Activated CD4-positive, alpha-beta memory T cell treated with anti-CD3 and anti-CD28 coated beads for 36 hours (primary cell): ENCODE measurements at places on chromosomes 4 and X. TPM values are rescaled to one million over a fixed set of nuclear protein-coding genes. Genes with fewer than 3 reads are reported as not detected.

DNA sequence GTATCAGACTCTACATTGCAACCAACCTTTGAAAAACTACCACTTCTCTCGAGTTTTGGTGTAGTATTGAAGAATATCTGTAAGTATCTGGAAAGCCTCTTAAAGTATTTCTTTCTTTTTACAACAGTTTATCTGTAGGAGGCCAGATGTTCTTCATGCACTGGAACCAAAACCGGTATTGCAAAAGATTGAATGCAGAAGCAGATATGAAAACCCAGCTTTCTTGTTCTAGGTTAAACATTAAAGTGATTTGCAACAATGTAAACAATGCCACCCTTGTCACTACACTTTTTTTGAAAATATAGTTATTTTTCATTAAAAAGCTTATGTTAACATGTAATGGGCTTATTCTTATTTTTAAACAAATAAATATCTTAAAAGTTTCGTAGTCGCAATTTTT, 27.2 kb downstream of the PLS3 start:
- no peak overlapping the region for H3K4me3 ChIP-seq
- no peaks in the 10 kb centered on the region for H3K36me3 ChIP-seq
- no peaks in the 10 kb centered on the region for H3K4me1 ChIP-seq
- H3K27me3 ChIP-seq, result no peaks in the 10 kb centered on the region
- no peak for DNase-seq
- no peak overlapping the region for H3K27ac ChIP-seq

GRCh38 chr4:42574870-42575430, 82.0 kb downstream of the ATP8A1 start:
- no peak for DNase-seq
- H3K27me3 ChIP-seq, result no peaks in the 10 kb centered on the region
- no peak overlapping the region for H3K27ac ChIP-seq
- peaks cover 5% of the 10 kb centered on the region for H3K4me1 ChIP-seq
- H3K4me3 ChIP-seq, result no peak overlapping the region

DNA sequence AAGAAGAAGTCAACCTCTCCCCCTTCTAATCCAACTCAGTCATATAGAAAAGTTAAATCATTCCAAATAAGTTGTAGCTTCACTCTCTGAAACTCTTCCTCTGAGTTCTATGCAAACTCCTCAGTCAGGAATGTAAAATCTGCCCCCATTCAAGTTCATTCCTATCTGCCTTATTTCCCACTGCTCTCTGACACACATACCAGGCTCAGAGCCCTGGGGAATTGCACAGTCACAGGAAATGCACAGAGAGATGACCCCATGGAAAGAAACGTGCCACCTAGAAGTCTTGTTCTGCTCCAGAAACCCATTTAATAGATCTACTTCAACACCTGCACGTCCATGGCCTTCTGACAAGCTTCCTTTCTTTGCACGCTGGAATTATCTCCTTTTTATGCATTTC, 236.0 kb upstream of the VCX3A start:
- no peak overlapping the region for H3K4me3 ChIP-seq
- no peak for DNase-seq
- H3K27me3 ChIP-seq, result no peaks in the 10 kb centered on the region
- no peaks in the 10 kb centered on the region for H3K4me1 ChIP-seq
- no peak overlapping the region for H3K27ac ChIP-seq

GRCh38 chr4:106898621-106899230, 137.4 kb downstream of the DKK2 start:
- DNase-seq, result peak; percentile 12
- H3K36me3 ChIP-seq, result no peaks in the 10 kb centered on the region
- no peak overlapping the region for H3K4me3 ChIP-seq
- no peak overlapping the region for H3K27ac ChIP-seq

DNA sequence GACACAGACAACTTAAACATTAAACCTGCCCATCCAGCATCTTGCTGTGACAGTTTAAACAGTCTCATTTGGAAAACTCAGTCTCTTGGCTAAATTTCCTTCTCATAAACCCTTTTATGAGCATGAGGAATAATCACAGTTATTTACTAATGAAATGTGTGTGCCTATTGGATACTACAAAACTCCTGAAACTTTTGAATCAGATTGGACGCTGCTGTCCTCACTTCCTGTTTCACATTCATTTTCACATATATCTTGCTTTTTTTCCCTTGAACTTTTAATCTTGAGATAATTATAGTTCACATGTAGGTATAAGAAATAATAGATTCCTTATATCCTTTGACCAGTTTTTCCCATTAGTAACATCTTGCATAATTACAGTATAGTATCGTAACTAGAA, 111.7 kb downstream of the CDKL5 start:
- H3K4me3 ChIP-seq, result no peak overlapping the region
- H3K27me3 ChIP-seq, result no peaks in the 10 kb centered on the region
- H3K4me1 ChIP-seq, result peaks cover 4% of the 10 kb centered on the region
- DNase-seq, result no peak

- no peaks in the 10 kb centered on the region for H3K36me3 ChIP-seq
- H3K4me3 ChIP-seq, result no peak overlapping the region
- H3K27me3 ChIP-seq, result peaks cover 5% of the 10 kb centered on the region
- H3K4me1 ChIP-seq, result peaks cover 16% of the 10 kb centered on the region
- H3K27ac ChIP-seq, result no peak overlapping the region
- DNase-seq, result peak; percentile 24
Measured at GRCh38 chr4:8155048-8155447, 3.6 kb downstream of the ABLIM2 start.

DNA sequence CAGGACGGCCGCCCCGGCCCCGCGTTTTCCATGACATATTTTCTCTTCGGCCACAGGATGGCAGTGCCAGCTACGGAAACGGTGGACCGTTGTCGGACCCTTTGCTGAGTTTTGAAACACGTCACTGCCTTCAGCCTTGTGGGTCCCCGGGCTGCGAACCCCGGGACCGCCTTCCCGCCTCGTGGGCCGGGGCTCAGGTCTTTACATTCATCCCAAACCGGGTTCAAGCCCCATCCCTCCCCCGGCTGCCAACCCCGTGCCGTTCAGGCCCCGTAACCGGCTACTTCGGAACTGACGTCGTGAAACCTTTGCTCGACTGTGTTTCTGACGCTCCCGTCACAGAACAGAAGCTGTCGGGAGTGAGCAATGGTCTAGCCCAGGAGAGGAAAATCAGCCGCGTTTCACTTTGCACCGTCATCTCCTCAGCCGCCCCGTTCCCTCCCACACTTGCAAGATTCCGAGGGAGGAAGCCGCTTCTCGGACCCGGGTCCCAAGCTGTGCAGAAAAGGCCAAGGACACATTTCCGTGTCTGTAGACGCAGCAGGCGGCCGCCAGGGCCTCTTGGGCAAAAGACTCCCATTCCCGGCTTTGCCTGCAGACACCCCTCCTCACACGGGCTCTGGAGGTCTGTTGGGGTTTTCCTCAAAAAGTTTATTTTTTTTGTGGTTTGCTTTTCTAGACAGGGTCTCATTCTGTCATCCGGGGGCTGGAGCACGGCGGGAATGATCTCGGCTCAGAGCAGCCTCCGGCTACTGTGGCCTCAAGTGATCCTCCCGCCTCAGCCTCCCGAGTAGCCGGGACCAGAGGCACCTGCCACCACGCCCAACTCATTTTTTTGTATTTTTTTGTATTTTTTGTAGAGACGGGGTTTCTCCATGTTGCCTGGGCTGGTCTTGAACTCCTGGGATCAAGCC, 41.4 kb upstream of the PPP2R3B start:
- H3K27me3 ChIP-seq, result peaks cover 22% of the 10 kb centered on the region
- H3K4me3 ChIP-seq, result peak overlapping the region; percentile 50
- peak; percentile 31 for DNase-seq
- H3K36me3 ChIP-seq, result no peaks in the 10 kb centered on the region
- no peak overlapping the region for H3K27ac ChIP-seq

GRCh38 chr4:133402616-133403015, 253.5 kb downstream of the PCDH10 start:
- H3K27ac ChIP-seq, result no peak overlapping the region
- no peaks in the 10 kb centered on the region for H3K27me3 ChIP-seq
- DNase-seq, result no peak
- H3K36me3 ChIP-seq, result no peaks in the 10 kb centered on the region
- H3K4me1 ChIP-seq, result no peaks in the 10 kb centered on the region
- no peak overlapping the region for H3K4me3 ChIP-seq

GRCh38 chr4:183402771-183403170, 41.7 kb upstream of the CDKN2AIP start:
- H3K4me3 ChIP-seq, result no peak overlapping the region
- peaks cover 2% of the 10 kb centered on the region for H3K27me3 ChIP-seq
- peaks cover 15% of the 10 kb centered on the region for H3K4me1 ChIP-seq
- no peaks in the 10 kb centered on the region for H3K36me3 ChIP-seq

DNA sequence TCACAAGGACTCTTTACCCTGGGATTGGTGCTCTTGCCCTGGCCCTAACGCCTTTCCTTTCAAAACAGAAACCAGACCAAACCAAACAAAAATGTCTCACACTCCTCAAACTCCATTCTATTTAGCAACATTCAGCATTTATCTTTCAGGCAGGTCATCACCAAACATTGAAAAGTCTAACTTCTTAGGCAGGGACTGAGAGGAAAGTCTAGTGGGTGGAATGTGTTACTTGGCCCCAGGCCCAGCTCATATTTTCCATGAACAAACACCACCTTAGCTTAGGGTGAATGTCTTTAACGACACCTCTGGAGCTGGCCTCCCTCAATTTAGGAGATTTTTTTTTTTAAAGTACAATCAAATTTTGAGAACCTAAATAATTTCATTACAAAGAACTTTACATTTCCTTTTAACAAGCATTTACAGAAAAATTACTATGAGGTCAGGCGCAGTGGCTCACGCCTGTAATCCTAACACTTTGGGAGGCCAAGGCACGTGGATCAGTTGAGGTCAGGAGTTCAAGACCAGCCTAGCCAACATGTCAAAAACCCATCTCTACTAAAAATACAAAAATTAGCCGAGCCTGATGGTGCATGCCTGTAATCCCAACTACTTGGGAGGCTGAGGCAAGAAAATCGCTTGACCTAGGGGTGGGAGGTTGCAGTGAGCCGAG, 10.2 kb upstream of the N4BP2 start:
- H3K27ac ChIP-seq, result peak overlapping the region; percentile 73
- H3K36me3 ChIP-seq, result no peaks in the 10 kb centered on the region
- peak; percentile 69 for DNase-seq
- H3K4me1 ChIP-seq, result peaks cover 5% of the 10 kb centered on the region

DNA sequence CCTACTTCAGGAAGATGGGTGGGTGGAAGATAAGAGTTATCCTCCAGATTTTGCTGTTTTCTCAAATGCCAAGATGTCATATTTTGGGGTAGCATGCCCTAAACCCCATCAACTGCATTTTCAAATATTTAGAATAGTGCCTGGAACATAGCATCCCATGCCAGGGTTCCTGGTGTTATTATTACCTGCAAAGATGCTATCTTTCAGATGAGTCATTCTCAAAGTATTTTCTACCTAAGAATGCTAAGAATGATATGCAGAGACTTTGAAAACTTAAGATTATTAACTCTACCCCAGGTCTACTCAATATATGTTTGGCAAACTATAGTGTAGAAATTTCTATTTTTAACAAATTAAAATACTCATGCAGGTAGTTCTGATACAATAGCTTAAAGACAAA, 934.3 kb upstream of the SLIT2 start:
- no peaks in the 10 kb centered on the region for H3K36me3 ChIP-seq
- no peak for DNase-seq
- H3K27ac ChIP-seq, result no peak overlapping the region
- no peaks in the 10 kb centered on the region for H3K4me1 ChIP-seq
- H3K4me3 ChIP-seq, result no peak overlapping the region

- no peak for DNase-seq
- H3K4me1 ChIP-seq, result peaks cover 11% of the 10 kb centered on the region
- peak overlapping the region; percentile 43 for H3K4me3 ChIP-seq
- peaks cover 30% of the 10 kb centered on the region for H3K27me3 ChIP-seq
- H3K27ac ChIP-seq, result no peak overlapping the region
Measured at GRCh38 chr4:153683763-153684181, 308 bp upstream of the TLR2 start.

DNA sequence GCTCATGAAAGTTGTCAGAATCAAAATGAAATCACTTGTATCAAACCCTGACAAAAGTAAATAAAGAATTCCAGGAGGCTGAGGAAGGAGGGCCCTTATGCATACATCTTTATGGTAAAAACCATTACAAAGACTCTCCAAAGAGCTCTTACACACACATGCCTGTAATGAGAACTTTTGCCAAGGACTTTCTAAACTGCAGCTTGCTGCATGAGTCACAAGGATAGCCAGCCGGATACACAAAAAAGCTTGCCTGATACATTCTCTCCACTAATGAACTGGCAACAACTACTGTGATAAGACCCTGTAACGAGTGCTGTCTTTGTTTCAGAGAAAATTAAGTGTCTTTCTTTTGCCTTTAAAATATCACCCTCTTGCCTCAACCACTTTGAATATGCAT, 618.1 kb downstream of the PPP4R3C start:
- H3K27me3 ChIP-seq, result no peaks in the 10 kb centered on the region
- H3K4me1 ChIP-seq, result no peaks in the 10 kb centered on the region
- H3K4me3 ChIP-seq, result no peak overlapping the region
- DNase-seq, result no peak
- no peak overlapping the region for H3K27ac ChIP-seq

DNA sequence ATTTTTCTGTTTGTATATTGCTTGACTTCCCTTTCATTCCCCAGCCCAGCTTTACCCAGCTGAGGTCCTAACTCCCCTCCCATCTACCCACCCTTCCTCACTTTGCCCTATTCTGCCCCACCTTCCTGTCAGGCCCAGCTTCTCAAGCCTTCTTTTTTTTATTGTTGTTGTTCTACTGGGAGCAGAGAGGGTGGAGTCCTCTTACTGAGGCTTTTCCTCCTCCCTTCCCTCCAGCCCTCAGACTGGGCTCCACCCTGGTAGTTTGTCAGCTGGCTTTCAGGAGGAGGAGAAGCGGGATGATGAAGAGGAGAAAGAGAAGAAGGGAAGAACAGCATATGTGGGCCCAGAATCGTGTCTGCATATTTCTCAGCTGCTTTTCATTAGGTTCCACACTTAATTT, 3.2 kb upstream of the KLF8 start:
- H3K4me3 ChIP-seq, result no peak overlapping the region
- H3K4me1 ChIP-seq, result peaks cover 5% of the 10 kb centered on the region
- no peaks in the 10 kb centered on the region for H3K36me3 ChIP-seq
- H3K27ac ChIP-seq, result no peak overlapping the region
- DNase-seq, result no peak
- no peaks in the 10 kb centered on the region for H3K27me3 ChIP-seq

- H3K27me3 ChIP-seq, result no peaks in the 10 kb centered on the region
- no peak for DNase-seq
- H3K4me1 ChIP-seq, result no peaks in the 10 kb centered on the region
- H3K27ac ChIP-seq, result no peak overlapping the region
- no peak overlapping the region for H3K4me3 ChIP-seq
Measured at GRCh38 chr4:184715526-184715925, 18.4 kb downstream of the CENPU start.

The ZNF280C gene
- 5.8 TPM for total RNA-seq

The GPC3 gene
- 0.14 TPM for total RNA-seq

The SERTM2 gene
- not detected for total RNA-seq

The XAGE1B gene
- not detected for total RNA-seq

The SNCA gene
- total RNA-seq, result 2.5 TPM

The CXXC4 gene
- not detected for total RNA-seq

The WWC2 gene
- 3.6 TPM for total RNA-seq

The CPZ gene
- total RNA-seq, result not detected

The PNCK gene
- 0.36 TPM for total RNA-seq

The HMGN5 gene
- total RNA-seq, result 6.1 TPM

The PPP2R2C gene
- total RNA-seq, result not detected

The RASSF6 gene
- total RNA-seq, result not detected
